C1 segment of cervical spinal cord (tissue), 14 donors: ENCODE measurements at places on chromosomes 2 and 18.

DNA sequence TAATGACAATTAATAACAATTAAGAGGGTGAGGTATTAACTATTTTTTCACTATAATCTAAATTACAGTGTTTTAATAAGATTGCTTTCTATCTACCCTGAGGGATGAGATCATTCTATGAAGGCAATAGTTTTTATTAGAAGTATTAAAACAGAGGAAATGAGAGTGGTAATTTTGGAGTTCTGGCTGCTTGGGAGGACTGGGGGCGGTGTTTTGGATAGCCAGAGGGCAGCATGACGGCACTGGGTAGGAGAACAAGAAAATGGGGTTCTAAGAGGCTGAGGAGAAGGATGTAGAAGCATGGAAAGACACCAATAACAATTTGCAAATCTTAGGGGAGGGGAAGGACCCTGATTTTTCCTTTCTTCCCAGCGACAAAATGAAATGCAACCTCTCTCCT, 5.1 kb upstream of the DNAJC5G start:
- DNase-seq, result no peak

DNA sequence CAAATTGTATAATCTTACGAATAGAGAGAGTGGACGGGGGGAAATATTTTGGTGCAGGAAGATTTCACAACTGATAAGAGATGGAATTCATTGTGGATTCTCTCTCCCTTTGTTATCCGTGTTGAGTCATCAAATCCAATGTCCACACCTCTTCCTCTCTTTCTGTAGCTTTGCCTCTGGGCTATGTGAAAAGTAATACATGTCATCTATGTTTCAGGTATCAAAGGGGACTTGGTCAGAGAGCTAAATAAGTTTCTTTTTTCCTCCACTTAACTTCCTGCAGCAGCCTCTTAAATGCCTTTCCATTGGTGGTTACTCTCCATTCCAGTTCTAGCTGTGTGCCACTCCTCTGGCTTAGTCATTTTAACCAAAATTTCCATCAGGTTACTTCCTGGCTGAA, 169.3 kb upstream of the NXPH2 start:
- no peak for DNase-seq

DNA sequence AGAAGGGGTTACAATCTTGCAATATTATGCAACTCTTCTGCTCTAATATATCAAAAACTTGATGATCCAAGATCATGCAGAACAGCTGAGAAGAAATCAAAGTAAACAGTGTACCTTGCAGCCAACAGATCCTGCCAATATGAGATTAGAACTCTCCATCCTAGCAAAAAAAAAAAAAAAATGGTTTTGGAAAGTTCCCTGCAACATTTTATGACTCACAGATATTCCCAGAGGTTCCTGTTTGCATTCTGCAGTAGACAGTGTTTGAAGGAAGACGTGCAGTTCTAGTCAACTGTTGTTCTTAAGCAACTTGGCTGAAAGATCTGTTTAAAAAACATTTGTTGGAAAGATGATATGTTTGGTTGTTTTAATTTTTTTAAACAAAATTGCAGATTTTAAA, 103.6 kb upstream of the WDR75 start:
- no peak for DNase-seq

- DNase-seq, result no peak
Measured at GRCh38 chr2:100581277-100581612, 18.5 kb downstream of the PDCL3 start.

- no peak for DNase-seq
Measured at GRCh38 chr2:29502460-29502911, 387.3 kb downstream of the CLIP4 start.

DNA sequence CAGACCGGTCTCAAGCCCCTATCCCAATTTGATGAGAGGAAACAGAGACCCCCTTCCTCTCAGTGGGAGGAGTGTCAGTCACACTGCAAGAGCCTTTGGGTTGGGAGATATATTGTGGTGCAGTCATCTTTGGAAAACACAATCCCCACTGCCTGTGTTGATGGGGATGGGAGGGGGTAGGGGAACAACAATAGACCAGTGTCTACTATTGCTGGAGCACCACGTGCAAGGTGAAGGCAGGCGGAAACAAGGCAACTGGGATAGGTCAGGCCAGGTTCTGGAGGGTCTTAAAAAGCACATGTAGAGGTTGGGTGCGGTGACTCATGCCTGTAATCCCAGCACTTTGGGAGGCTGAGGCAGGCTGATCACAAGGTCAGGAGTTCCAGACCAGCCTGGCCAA, 127.9 kb downstream of the ZFP36L2 start:
- DNase-seq, result no peak

DNA sequence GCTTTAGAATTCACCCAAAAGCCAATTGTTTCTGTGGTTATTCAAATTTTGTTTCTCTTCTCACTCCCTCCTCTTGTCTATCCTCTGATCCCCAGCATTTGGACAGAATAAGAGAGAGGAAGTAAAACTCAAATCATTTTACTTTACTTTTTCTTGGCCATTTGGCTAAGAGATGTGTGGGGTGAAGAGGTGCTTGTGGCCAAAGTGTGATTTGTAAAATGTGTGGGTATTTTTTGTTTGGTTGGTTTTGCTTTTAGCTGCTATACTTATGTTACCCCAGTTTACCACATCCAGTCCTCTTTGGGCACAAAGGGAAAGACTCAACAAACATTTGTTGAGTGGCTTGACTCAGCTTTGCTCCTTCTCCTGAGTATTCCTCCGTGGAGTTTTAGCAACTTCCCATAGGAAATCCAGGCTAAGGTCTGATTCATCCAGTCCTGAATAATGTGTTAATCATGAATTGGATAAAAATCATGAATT, 109.1 kb upstream of the CYP1B1 start:
- DNase-seq, result no peak

DNA sequence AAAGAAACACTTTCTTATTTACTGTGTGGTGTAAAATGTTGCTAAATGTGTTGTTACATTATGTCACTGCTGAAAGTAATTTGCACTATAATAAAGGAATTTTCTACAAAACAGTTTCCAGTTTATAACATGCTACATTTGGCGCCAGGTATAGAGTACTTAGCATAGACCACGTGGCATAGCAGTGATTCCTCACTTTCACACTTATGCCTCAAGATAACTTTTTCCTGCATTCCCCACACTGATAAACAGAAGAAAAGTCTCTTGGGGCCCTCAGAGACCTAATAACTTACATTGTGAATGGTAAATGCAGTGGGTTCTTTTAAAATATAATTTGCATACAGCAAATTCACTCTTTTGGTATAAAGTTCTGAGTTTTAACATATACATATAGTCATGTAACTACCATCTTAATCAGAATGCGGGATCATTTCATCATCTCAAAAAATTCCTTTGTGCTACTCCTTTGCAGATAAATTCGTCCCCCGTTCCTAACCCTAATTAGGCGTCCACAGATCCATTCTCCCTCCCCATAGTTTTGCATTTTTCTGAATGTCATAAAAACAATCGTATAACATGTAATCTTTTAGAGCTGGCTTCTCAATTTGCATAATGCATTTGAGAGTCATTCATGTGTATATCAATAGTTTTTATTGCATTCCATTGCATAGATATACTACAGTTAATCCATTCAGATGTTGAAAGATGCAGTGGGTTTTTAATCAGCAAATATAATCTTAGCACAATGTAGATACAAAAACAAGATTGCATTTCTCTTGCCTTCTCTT, 7.5 kb downstream of the LGALSL start:
- DNase-seq, result no peak

DNA sequence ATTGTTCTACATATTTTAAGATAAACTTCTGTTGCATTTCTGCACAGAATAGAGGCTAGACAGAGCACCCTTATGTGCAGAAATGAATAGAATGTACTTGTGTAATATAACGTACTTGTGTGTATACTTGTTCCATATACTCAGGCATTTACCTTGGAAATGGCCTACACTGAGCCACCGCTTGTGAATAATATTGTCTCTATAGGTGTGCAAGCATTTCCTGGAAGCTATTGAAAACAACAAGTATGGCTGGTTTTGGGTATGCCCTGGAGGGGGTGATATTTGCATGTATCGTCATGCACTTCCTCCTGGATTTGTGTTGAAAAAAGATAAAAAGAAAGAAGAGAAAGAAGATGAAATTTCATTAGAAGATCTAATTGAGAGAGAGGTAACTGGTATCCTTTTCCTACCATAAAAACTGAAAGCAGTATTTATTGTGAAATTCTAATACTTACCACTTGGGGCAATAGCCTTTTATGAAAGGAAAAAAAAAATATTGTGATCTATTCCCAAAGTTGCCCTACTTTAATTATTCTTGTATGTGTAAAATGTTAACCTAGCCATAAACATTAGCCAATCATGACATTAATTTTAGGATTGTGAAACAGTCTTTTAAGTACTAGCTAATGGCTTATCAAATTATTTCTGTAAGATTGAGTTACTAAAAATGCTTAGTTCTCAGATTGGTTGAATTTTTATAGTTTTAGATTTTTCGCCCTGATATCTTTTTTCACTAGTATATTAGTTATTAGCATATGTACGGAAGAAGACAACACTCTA, 18.0 kb downstream of the ZC3H15 start:
- DNase-seq, result no peak

DNA sequence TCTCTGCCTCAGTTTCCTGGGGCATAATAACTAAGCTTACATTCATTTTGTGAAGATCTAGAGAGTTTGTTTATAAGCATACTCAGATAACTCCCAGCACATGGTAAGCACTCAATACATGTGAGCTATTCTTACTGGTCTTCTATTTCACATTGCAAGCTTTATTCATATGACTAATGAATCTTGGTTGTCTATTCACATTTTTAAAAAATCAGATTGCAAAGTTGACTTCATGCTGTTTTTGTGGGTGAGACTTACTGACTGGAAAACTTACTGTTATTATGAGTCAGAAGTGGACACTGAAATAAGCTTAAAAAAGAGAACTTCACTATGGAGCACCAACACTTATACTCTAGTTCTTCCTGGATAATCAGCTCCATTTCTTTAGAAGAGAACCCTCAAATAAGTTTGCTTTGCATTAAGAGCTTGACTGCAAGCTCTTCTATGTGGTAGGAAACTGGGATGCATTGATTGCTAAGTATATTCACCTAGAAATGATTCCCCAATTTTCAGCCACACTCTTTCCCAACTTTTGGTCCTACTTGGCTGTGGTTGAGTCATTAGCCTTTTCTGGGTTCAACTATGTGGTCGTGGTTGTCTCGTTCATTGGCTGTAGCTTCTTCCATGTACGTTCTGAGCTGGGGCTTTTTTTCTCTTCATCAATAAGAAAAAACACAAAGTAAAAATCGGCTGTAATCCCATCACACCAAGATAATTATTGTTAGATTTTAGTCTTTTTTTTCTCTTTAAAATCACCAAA, 29.5 kb upstream of the RBMS1 start:
- no peak for DNase-seq

GRCh38 chr2:18664421-18664820, 75.1 kb upstream of the NT5C1B start:
- DNase-seq, result no peak

- DNase-seq, result no peak
Measured at GRCh38 chr2:136135921-136136906, 18.3 kb upstream of the CXCR4 start.

- no peak for DNase-seq
Measured at GRCh38 chr2:84194181-84194580, 264.9 kb downstream of the SUCLG1 start.

DNA sequence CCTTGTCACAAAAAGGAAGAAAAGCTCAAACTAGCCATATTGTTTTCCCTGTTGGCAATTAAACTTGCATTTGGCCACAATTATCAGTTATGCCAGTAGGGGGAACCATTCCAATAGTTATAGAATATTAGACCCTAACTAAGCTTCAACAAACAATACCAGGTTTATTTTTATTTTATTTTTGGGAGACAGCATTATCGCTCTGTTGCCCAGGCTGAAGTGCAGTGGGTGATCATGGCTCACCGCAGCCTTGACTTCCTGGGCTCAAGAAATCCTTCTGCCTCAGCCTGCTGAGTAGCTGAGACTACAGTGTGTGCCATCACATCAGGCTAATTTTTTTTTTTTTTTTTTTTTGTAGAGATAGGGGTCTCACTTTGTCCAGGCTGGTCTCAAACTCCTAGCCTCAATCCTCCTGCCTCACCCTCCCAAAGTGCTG, 102.1 kb downstream of the ATAD2B start:
- no peak for DNase-seq

GRCh38 chr2:60674524-60675165, 81.4 kb upstream of the PAPOLG start:
- DNase-seq, result peak; percentile 73

DNA sequence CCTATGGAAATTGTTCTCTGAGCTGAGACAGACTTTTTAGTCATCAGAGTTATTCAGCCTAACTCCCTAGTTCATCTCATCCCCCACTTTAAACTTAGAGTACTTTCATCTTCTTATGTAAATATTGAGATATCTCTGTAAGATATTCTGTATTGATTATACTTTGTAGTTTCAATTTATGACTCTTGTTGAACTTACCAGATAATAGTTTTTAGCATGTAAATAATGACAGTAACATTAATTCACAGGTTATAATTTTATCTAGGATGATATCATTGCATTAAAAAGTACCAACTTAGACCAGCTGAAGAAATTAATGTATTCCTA, 14.8 kb upstream of the EIF2AK2 start:
- DNase-seq, result no peak

DNA sequence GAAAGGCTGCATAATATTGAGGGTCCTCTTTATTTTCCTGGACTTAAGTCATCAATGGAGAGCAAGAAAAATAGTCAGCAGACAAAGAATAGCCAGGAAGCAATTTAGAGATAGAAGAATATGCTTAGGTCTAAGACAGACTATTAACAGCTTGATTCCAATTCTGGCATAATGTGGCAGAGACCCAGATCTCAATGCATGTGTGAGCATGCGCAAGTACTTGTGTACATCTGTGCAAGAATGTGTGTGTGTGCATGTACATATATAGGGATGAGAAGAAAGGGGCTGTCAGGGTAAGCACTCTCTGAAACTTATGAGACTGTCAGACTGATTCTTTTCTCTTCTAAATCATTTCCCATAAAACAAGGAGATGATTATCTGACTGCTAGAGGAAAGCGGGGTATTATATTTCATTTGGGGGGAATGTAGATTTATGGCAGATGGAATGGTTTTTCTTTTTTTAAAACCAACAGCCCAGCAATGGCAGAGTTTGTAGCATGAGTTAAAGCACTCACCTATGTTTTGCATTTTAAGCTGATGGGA, 381.3 kb upstream of the SPRED2 start:
- no peak for DNase-seq
